Activated CD4-positive, alpha-beta T cell treated with anti-CD3 and anti-CD28 coated beads, Interleukin-2, amount 10 ng/mL, durations not matched to agents 7 days and 5 days (primary cell): ENCODE measurements at places on chromosomes 12 and 14. TPM values are rescaled to one million over a fixed set of nuclear protein-coding genes. Genes with fewer than 3 reads are reported as not detected.

- DNase-seq: peak; percentile 8
These were observed 411.2 kb downstream of the DAD1 start for GRCh38 chr14:22177870-22178269.

- DNase-seq: no peak
These were observed 18.0 kb upstream of the TMEM260 start for GRCh38 chr14:56561606-56562005.

- DNase-seq: no peak
These were observed 457.0 kb downstream of the RGS6 start for GRCh38 chr14:72389200-72389599.

GRCh38 chr12:76084863-76085519 is 506 bp upstream of the NAP1L1 start:
- peak; percentile 60 for DNase-seq

DNA sequence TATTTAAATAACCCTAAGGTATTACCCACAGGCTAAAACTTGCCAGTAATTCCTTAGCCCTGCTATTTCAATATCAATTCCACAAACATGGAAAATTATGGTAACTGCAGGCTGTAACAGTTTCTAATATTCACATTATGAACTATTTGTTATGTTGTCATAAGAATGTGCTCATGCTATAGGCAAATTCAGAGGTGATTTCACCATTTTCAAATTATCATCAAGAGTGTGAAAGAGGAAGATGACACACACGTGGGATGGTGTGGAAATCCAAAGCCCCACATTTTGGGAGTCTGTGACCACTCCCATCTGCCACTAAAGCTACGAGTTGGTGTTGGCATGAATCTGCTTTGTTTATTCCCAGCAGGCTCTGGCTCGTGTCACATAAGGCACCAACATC is 5.9 kb upstream of the MYO1A start:
- DNase-seq: no peak

The KLHDC2 gene
- 31.5 TPM for total RNA-seq

The GALNT9 gene
- total RNA-seq: not detected

The INHBC gene
- total RNA-seq: not detected

The GDF3 gene
- not detected for total RNA-seq
